ENCODE measurements at places on chromosomes 2 and 18. TPM values are rescaled to one million over a fixed set of nuclear protein-coding genes. Genes with fewer than 3 reads are reported as not detected.

SFT2D3 gene
- total RNA-seq: 9.3 TPM

GRCh38 chr2:222743251-222743812, 71.9 kb downstream of the MOGAT1 start:
- DNase-seq: peak; percentile 56

DNA sequence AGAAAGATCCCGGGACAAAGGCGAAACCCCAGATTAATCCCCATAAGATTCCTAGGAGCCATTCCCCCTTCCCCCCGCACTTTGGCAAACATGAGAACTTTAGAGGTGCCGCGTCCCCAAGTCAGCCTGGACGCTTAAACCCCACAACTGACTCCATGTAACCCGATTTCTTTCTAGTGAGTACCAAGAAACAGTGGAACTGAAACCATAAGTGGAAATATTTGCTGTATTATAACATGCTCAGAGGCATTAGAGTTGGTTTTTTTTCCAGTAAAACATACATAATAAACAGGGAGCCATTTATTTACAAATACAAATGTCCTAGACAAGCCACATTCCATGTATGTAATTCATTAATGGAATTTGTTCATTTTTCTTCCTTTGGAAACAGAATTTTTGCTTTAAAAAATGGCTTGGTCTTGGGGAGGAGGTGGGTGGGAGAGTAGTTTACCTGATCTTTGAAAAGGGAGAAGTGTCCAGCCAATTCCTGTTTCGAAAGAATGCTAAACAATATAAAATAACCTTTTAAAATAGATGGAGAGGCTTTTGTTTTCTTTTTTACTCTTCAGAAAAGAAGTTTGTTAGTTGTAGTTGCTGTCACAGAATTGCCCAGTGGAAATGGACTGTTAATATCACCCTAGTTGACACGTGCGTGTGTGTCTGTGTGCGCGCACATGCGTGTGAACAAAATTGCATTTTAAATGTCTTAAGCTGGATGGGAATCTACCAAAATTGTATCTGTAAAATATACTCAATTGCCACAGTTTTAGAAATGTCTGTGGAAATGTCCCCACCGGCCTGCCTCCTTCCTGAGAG, 10.6 kb downstream of the POU3F3 start:
- no peak for DNase-seq

GRCh38 chr2:186551323-186552050, 38.4 kb upstream of the ITGAV start:
- no peak for DNase-seq

GRCh38 chr2:64277101-64277849, 133.1 kb upstream of the PELI1 start:
- peak; percentile 55 for DNase-seq

DNA sequence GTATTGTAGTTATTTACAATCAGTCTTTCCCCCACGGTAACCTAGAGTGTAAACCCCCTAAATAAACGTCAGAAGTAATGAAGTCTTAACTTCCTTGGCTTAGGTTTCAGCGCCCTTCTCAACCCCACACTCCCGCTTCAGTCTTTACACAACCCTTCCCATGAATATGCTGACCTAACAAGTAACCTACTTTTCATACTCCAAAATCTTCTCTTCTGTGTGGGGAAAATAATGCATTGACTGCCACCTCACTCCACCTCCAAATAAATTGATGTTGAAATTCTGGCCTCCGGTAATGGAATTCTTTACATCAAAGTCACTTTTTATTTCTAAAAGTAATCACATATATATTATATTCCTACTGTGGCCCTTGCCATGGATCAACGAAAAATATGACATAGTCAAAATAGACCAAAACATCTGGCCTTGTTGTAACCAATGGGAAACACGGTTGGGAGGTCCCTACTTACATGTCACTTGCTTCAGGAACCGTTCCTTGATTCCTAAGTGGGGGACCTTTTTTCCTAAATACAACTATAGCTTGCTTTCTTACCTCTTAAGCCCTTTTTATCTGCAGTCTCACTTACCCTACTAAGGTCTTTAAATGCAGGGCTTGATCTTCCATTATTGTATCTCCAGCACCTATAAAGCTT, 961 bp downstream of the GEN1 start:
- peak; percentile 31 for DNase-seq
